ENCODE measurements at places on chromosomes 12 and 14.
A peak's percentile ranks its signal among the peaks of the same experiment; 100 is the strongest.

DNA sequence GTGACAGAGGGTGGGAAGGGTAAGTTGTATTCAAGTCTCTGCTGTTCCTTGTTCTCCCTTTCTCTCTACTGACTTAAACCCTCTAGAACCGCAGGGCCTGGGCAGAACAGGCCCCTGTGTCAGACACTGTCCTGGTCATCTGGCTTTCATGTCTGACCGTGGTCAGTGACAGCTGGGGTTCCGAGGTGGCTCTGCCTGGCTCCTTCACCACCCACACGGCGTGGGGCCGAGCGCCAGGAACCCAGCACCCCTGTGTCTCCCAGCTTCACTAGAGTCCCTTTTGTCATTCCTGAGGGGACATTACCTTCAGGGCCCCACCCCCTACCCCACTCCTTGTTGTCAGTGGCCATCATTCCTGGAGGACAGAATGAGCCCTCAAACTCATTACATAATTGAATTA, 168.9 kb downstream of the ADGRD1 start:
- DNase-seq: no peak

GRCh38 chr14:75285331-75285730, 6.7 kb downstream of the FOS start:
- DNase-seq: no peak

DNA sequence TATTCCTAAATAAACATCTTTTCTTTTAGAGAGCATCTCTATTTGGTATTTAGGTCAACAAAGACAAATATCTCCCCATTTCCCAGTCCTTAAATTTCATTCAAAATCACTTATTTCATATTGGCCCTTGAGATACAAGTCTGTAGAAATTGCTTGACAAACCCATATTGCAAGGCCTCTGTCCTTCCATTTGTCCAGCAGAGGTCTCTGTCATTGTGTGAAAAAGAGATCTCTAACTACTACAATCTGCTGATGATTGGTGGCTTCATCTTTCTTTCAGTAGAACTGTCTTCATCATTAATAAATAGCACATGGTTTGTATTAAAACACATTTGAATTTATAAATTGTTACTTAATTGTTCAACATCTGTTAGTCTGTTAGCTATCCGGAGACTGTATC, 252.6 kb downstream of the ACSS3 start:
- DNase-seq: no peak

DNA sequence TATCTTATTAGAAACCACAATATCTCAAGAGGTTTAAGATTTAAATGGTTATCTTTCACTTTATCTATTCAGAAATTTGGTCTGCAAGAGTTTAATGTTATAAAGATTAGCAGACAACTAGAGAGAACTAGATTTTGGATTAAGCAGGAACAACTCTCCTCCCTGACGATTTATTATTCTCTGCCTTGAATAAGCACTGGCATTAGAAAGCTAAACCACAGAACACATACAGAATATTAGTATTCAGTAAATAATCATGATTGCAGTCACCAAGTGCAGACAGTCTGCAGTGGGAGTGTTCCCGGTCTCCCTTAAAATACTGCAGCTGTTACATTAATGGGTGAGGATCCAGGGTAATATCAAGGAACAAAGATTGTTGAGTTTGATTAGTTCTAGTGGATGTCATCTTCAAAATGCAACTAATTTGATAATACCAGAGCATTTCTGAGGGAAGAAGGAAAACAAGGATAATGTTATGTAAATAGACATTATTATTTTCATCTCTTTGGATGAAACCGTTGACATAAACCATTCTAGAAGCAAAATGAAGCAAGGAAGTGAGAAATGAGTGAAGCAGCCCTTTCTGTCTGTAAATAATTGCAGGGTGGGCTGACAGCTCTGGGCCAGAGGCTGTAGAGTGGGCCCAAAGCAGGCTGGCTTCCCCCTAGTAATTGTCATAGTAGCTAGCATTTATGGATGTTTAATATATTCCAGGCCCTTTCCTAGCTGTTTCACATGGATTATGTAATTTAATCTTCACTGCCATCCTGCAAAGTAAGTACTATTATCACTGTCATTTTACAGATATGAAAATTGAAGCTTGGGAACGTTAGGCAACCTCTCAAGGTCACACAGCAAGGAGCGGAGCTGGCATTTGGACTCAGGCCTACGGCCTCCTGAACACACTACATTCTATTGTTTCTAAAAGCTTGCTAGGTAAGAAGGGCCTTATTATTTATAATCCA, 79.4 kb downstream of the DYRK2 start:
- DNase-seq: peak; percentile 92

DNA sequence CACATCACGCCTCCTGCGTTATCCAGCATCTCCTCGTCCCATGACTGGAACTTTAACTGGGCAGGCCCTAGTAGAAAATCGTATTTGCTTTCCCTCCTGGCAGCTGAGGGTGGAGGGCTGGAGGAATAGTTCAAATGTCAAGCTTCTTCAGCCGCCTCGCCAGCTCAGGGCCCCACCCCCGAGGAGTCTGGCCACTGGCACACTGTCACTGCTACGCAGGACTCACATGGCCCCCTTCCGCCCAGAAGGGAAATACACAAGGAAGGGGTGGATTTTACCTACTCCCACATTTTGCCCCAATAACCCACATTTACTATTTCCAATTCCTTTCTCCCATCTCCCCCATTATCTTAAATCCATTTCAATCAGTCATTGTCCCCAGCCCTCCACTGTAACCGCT, 8.6 kb downstream of the SLC6A13 start:
- DNase-seq: no peak

GRCh38 chr12:20127413-20127812, 240.9 kb upstream of the PDE3A start:
- DNase-seq: no peak

GRCh38 chr12:9041321-9041720, 52.0 kb downstream of the KLRG1 start:
- DNase-seq: no peak

DNA sequence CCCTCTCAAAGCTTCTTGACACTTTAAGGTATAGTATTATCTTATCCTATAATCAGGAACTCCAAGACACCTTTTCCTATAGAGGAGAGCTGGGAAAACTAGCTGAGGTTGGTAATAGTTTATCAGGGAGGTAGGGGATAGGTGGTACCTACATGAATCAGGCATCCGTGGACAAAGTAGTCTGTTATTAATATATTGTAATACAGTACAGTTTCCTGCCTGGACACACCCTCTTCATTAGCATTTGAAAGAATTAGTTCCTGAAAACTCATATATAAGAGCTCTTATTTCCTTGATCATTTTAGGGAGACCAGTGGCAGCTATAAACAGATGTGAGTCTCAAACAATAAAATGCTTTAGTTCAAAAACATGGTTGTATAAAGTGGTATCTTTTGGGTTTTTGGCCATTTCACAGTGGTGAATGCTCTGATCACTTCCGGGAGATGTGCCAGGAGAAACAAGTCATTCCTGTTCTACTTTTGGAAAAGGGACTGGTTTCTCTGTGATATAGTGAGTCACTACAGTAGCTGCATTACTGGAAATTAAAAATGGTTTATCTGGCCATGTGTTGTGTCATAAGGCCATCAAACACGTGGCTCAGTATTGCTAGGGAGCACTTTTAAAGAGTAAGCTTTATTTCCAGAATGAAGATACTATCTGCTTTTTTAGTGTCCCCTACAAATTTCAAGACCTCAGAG, 98.1 kb downstream of the KLRB1 start:
- no peak for DNase-seq

- peak; percentile 10 for DNase-seq
Measured at GRCh38 chr12:119669744-119670472, 2.0 kb downstream of the PRKAB1 start.

DNA sequence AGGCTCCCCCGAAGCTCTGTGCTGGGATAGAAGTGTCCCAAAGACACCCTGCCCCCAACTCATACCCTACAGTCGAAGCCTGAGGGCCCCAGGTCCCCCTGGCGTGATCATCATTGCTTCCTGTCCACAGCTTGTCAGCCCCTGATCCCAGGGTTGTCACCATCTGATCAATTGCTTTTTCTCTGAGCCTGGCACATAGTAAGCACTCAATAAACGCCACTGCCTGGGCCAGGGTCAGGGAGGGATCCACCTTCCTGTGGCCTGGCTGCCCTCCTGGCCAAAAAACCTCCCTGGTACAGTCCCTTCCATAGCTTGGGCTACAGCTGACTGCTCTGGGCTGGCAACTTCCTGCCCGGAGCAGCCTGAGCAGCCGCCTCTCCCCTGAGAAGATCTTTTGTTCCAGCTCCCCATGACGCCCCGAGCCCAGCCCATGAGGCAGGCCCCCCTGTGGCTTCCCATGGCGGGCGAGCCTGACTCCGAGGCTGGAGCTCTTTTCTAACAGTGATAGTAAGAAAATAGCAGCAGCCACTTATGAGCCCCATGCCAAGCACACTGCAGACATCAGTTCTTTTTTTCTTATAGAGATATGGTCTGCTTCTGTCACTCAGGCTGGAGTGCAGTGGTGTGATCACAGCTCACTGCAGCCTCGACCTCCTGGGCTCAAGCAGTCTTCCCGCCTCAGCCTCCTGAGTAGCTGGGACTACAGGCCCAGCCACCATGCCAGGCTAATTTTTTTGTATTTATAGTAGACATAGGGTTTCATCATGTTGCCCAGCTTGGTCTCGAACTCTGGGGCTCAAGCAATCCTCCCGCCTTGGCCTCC, 6.5 kb downstream of the SH2B3 start:
- DNase-seq: peak; percentile 11

DNA sequence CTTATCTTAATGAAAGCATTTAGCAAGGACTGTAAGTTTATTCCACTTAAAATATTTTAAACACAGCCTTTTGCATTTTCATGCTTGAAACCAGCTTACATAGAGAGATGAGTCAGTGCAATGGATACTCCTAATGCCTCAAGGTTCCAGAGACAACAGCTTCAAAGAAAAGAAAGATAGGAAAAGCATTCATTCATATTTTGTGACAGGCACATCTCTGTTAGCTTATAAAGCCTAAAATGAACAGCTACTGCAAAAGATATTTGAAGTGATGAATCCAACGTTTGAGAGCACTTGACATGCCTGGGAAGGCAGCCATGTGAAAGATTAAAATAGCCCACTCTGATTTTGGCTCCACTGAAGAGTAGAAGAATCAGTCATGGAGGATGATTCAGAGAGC, 814.5 kb downstream of the RPS29 start:
- no peak for DNase-seq

DNA sequence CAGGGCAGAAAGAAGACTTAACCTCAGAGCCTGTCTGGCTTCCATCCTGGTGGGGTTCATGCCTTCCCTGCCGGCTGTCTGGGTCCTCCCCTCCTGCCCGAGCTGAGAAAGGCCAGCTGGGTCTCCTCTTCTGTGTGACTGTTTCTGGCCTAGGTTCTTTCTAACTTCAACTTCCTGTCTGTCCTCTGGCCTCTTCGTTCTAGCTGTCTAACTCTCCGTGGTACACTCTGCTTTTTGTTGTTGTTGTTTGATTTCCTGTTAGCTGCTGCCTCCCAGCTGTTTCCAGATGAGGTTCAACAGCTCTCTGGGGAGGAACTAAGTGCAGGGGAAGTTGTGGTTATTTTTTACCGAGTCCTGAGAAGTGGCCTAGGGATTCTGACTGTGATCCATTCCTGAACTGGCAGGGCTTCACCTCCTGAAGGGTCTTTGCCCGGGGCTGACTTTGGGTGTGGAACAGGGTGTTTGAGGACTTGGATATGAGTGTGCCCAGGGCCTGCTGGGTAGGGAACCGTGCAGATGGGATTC, 3.2 kb downstream of the MLXIP start:
- DNase-seq: no peak

GRCh38 chr12:2696136-2696535, 98.6 kb upstream of the FKBP4 start:
- no peak for DNase-seq

- DNase-seq: no peak
Measured at GRCh38 chr14:69886453-69887242, 7.4 kb downstream of the SMOC1 start.

DNA sequence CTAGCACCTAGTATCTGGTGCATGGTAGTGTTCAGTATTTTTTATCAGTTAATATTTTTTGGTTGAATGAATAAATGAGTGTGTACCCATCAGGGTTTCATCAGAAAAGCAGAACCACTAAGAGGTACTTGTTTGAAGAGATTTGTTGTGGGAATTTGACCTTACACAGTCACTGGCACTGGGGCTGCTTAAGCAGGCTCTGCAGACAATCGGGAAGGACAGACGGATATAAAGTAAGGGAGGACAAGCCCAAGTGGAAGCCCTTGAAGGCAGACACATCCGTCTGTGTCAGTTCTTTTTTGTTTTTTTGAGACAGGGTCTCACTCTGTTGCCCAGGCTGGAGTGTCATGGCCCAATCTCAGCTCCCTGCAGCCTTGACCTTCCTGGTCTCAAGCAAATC, 38.7 kb downstream of the CD9 start:
- DNase-seq: no peak

DNA sequence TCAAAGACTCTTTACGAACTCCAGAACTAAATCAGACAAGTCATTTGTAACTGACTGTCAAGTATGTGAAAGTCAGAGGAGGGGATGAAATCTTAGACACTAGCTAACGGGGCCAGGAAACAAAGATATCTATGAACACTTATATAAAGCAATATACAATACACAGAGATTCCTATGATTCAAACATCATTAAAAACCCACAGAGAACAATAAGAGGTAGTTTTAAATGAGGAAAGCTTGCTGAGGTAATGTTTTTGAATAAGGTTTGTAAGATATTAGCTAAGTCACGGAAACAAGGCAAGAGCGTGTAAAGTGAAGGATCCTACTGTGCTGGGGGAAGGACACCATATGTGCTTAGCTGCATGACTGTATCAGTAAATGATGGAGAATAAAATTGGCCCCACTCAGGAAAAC, 36.7 kb downstream of the SAV1 start:
- DNase-seq: no peak

- no peak for DNase-seq
Measured at GRCh38 chr12:84290168-84290567, 622.4 kb downstream of the SLC6A15 start.

DNA sequence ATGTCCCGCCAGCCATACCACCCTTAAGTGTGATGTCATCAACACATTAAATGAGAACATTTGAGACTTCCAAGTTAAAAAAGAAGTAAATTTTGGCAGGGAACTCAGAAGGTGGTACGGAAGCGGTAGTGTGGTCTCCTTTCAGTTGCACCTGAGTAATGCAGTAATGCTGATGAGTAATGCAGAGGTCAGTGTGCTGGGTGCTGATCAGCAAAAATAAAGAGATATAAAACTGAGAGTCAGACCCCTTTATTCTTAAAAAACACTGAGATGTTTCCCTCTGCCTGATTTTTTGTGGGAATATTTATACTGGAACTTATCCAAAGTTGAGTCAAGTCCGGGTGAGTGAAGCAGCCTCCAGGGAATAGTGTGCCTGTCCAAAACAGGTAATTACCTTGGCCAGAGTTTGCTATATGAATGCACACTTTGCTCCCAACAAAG, 370.6 kb upstream of the PRICKLE1 start:
- no peak for DNase-seq

DNA sequence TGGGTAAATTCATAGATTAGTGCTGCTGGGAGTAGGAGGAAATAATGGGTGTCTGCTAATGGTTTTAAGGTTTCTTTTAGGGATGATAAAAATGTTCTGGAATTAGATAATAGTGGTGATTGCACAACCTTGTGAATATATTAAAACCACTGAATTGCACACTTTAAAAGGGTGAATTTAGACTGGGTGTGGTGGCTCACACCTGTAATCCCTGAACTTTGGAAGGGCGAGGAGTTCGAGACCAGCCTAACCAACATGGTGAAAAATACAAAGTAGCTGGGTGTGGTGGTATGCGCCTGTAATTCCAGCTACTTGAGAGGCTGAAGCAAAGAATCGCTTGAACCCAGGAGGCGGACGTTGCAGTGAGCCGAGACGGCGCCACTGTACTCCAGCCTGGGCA, 1.3 kb downstream of the RAD52 start:
- DNase-seq: no peak

Data from NCI-H2227 treated with DMSO at 0.1 percent for 48 hours (cell line).